GM23338 (cell line): ENCODE measurements at places on chromosomes 13 and 19. TPM values are rescaled to one million over a fixed set of nuclear protein-coding genes. Genes with fewer than 3 reads are reported as not detected.

The KLK12 gene
- not detected in 2 replicates for total RNA-seq

The UHRF1 gene
- 40.9 and 45.7 TPM in 2 replicates for total RNA-seq

- DNase-seq: peak; percentile 67
These were observed 238.0 kb downstream of the LHFPL6 start for GRCh38 chr13:39364947-39365468.

GRCh38 chr19:6521718-6522646, 8.8 kb upstream of the TNFSF9 start:
- DNase-seq: peak; percentile 12

GRCh38 chr19:24069905-24070657, 16.9 kb upstream of the ZNF254 start:
- no peak for DNase-seq

GRCh38 chr13:41501281-41501680, 43.9 kb downstream of the RGCC start:
- DNase-seq: no peak

DNA sequence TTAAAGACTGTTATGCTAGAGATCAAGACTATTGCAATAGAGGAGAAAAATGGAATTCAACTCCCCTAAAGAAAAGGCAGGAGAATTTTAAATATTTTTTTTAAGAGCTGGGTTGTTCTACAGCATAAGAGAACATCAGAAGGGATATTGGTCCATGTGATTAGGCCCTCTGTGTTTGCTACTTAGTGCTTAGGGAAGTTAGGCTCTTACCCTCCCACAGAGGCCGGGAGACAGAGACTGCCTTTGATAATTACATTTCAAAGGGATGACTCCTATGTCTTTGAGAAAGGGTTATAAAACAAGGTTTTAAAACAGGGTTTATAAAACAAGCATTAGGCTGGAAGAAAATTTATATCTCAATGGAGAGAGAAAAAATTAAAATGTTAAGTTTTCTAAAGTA, 1248.1 kb upstream of the PCDH20 start:
- DNase-seq: no peak

GRCh38 chr13:98039964-98040363, 86.5 kb downstream of the IPO5 start:
- peak; percentile 43 for DNase-seq

DNA sequence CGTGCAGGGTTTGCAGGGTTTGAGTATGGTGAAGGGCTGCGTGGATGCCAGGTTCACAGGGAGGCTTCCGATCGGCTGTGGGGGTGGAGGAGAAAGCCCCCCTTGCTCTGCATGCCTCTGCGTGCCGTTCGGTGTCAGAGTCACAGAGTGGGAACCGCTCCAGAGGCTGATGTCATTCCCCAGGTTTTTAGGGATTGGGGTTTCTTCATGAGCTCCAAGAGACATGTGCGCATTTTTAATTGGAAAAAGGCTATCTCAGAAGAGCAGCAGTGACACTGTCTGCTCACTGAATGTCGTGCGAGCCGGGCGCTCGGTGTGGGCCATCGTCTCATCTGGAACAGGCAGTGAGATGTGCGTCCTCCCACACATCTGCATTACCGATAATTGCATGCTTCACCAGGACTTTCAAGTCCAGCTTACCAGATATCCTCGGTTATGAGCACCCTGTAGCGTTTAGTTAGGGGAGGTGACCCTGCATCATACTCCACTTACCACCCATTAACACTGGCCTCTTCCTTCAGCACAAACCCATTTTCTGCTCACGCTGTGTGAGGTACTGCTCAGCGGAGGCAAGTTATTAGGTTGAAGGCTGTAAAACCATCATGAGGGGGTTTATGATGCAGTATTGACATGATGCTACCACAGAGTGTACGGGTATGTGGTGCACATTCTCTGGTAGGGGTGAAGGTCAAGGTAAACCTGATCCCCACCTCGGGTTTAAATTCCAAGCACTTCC, 1.7 kb downstream of the MCF2L start:
- no peak for DNase-seq

- peak; percentile 27 for DNase-seq
These were observed 216.5 kb downstream of the EFNB2 start for GRCh38 chr13:106318941-106319411.

GRCh38 chr13:71320452-71320851, 546.6 kb downstream of the DACH1 start:
- peak; percentile 64 for DNase-seq
